Nasal cavity respiratory epithelium epithelial cell of viscerocranial mucosa (primary cell): ENCODE measurements at places on chromosomes 7 and 10. TPM values are rescaled to one million over a fixed set of nuclear protein-coding genes. Genes with fewer than 3 reads are reported as not detected.

The ITPRID1 gene
- total RNA-seq, result not detected in 2 replicates

The SLC26A5 gene
- not detected in 2 replicates for total RNA-seq

The OR2A1 gene
- total RNA-seq, result not detected in 2 replicates

The PIP gene
- total RNA-seq, result 9.5 TPM in 1 of 2 replicates, not detected in the other

The PTN gene
- total RNA-seq, result under 0.01 and 0.07 TPM in 2 replicates

The PRPS1L1 gene
- not detected in 2 replicates for total RNA-seq
